BJ (cell line): ENCODE measurements at places on chromosomes 1 and 21.
A peak's percentile ranks its signal among the peaks of the same experiment; 100 is the strongest.

- no peak for DNase-seq
Observed at GRCh38 chr1:110645211-110645610, 29.5 kb downstream of the KCNA3 start.

DNA sequence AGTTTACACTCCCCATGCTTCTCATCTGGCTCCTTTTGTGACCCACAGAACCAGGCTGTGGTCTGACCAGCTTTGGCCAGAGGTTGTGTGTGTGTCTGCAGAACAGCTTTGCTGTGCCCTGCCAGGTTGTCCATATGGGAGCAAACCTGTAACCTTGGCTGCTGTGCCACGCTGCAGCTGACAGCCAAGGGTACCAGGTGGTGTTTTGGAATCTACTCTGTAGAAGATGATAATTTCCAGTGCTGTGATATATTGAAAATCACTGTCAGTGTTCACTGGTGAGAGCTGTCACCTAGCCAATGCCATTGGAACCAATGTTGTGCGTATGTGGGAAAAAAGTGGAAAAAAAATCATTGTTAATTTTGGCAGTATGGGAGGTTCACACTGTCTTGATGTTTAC, 18.2 kb downstream of the CENPF start:
- DNase-seq, result no peak

GRCh38 chr1:207748737-207749528, 2.9 kb upstream of the CD46 start:
- no peak for DNase-seq

DNA sequence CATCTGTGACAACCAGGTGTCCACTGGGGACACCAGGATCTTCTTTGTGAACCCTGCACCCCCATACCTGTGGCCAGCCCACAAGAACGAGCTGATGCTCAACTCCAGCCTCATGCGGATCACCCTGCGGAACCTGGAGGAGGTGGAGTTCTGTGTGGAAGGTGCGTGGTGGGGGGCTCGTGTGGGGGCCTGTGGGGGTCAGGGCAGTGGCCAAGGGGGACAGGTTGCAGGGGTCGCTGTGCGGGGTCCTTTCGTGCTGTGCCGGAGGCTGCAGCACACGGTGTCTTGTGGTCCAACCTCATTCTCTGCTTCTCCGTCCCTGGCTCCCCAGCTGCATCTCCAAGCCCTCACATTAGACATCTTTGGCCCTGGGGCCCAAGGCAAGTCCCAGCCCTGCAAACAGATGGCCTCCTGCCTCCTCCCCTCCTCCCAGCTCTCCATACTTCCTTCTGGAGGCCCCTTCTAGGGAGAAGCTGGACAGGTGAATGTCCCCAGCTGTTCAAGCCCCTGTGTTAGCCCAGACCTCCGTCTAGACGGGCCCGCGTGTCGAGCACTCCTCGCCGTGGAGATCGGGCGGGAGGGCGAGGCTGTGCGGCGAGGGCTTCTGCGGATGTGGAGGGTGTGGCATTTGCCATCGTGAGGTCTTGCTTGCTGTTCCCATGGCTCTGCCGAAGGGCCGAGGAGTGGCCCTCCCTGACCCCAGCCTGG, 2.5 kb downstream of the AGRN start:
- no peak for DNase-seq

DNA sequence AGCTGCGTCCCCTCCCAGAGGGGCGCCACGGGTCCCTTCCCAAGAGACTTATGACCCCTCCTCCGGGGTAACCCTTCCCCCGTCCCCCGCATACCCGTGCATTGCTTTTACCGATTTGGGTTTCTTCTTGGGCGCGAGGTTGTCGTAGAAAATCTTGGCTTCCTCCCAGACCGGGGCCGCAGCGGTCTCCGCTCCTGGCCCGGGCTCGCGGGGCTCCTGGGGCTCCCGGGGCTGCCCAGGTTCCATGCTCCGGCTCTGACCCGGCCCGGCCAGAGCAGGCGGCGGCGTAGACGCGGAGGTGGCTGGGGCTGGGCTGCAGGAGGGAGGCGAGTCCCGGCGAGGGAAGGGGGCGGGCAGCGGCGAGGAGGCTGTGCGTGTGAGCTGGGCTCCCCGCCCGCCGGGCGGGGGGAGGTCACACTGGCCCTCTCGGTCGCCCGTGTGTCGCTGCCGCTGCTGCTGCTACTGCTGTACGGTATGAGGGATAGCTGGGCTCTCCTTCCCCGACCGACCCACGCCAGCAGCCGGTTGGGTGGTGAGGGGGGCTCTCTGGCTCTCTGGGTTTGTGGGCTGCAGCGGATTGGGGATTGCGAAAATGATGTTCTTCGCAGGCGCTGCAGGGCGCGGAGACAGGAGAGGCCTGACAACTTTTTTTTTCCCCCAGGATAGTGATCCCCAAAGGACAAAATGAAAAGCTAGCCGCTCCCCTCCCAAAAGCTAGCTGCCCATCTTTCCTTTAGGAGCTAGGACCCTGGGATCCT, at the start of gene NT5C1A:
Gene NT5C1A, minus strand, starts transcription at position 315 of the 758 bp plus-strand sequence. Its CDS starts 69 bp downstream, at position 246.
- no peak for DNase-seq

- no peak for DNase-seq
Observed at GRCh38 chr1:110130113-110130591, 17.9 kb downstream of the UBL4B start.

DNA sequence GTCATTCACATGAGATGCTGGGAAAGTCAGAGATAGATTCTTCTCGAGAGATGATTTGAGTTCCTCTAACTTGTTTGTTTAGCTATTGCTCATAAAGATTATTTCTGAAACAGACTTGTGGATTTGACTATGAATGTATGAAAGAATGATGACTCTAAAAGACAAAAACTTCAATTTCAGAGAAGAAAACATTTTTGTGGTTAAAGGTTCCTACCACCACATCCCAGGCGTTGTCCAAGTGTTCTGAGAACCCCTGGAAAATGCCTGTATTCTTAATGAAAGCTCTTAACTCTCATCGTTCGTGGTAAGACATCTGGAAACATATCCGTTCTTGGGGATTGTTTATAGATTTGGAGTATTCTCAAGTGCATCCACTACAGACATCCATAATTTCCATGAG, 228.7 kb downstream of the BARHL2 start:
- DNase-seq, result peak; percentile 39

- DNase-seq, result no peak
Observed at GRCh38 chr1:4305526-4306301, 348.7 kb upstream of the AJAP1 start.

- DNase-seq, result no peak
Observed at GRCh38 chr1:210446479-210446878, 117.8 kb downstream of the HHAT start.

DNA sequence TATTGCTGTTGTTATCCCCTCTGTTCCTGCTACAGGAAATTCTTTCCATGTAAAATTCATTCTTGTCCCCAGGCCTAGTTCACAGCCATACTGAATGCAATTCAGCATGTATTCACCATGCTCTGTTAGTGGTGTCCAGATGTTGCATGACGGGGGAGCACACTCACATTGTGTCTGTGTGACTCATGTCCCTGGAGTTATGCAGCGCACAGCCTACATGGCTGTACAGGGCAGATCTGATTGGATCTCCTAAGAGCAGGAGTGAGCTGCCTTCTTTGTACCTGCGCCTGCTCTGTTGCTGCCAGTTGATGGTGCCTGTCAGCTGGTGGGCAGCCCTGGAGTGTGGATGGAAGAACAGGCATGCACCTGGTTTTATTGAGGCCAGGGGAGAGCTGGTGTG, 17.6 kb downstream of the HTR6 start:
- DNase-seq, result peak; percentile 59

DNA sequence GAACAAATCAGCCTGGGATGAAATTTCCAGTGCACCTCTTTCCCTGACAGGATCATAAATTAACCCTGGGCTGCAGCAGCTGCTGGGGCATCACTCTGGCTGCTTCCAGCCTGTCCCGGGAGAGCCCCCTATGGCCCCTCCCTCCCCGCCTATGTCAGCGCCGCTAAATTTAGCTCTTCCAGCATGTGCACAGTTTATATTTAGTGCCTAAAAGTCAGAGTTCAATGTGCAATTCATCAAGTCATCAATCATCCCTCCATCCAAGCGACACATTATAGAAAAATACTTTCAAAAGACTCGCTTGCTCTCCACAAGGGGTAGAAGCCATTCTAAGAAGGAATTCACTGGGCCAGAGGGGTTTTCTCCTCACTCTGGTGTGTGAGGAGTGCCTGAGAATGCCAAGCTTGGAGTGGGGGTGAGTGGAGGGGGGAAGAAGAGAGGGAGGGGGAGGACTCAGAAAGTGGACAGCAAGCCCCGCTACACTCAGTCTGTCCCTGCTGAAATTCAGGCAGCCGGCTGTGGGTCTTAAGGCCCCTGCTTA, 37.4 kb downstream of the XCL1 start:
- DNase-seq, result no peak

- DNase-seq, result no peak
Observed at GRCh38 chr1:83697961-83698360, 301.0 kb downstream of the TTLL7 start.

GRCh38 chr1:79004916-79005315, 1.6 kb downstream of the ADGRL4 start:
- no peak for DNase-seq

DNA sequence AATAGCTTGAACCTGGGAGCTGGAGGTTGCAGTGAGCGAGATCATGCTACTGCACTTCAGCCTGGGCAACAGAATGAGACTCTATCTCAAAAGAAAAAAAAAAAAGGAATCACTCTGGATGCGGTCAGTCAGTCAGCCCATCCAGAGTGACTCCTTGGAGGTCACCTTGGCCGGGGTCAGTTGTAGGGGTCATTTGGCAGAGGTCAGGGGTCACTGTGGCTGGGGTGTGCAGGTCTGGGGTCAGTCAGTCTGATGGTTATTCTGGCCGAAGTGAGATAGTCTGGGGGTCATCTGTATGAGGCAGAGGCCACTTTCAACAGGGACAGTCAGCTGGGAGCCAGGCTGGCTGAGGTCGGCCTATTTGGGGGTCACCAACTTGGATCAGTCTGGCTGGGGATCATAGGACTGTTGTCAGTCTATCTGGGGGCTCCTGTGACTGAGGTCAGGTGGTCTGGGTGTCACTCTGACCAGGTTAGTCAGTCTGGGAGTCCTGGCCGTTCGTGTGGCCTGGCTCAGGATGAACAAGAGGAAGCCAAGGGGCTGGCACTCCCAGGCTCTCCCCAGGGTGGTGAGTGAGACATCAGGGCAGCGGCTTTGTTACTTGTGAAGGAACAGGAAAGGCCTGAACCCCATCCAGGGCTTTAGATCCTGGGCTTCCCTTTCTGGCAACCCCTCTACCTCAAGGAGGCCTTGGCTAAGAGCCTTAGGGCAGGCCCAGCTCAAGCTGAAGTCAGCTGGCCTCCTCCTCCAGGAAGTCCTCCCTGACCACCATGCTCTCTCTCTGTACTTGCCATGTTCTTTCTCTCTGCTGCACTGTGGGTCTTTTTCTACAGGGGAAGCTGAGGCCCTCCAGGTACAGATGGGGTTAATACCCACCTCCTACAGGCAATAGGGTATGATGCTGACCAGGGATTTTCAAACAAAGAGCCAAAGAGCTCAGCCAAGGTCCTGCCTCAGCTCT, 15.1 kb downstream of the PTPRU start:
- no peak for DNase-seq

- no peak for DNase-seq
Observed at GRCh38 chr1:197750366-197750765, 24.9 kb downstream of the DENND1B start.

- DNase-seq, result no peak
Observed at GRCh38 chr1:223326776-223327175, 37.2 kb downstream of the SUSD4 start.

DNA sequence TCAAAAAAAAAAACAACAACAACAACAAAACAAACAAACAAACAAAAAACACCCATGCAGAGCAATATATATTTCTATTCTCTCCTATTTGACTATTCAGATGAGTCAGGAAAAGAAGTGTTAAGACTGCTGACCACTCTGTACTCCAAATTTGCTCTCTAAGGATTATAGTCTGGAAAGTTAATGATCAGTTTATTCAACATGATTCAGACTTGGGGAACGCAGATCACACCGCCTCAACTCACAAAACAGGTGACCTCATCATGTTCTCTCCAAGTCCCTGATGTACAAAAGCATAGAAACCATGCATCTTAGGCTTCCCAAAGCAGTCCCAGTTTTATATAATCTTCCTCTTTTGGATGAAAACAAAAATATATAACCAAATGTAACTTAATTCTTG, 51.9 kb upstream of the PRRC2C start:
- no peak for DNase-seq

GRCh38 chr1:32886004-32886827, at the start of gene HPCA:
Gene HPCA (plus strand): TSS chr1:32886491. CDS start chr1:32888899, 2,408 bp downstream.
- no peak for DNase-seq

DNA sequence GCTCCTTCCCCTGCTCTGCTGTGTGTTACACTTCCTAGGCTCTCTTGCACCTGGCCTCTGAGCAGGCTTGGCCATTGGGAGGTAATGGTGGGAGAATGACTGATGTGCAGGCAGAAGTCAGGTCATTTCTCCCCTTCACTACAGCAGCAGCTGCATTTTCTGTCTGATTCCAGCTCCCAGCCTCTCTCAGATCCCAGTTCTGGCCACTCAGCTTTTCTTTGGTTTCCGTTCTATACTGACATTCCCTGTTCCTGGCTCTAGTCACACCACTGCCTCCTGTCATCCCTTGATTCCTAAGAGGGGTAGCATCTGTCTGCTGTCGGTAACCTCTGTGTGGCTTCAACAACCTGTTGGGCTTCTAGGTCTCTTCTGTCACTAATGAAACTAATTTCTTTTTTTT, 127.7 kb upstream of the HOOK1 start:
- DNase-seq, result no peak

DNA sequence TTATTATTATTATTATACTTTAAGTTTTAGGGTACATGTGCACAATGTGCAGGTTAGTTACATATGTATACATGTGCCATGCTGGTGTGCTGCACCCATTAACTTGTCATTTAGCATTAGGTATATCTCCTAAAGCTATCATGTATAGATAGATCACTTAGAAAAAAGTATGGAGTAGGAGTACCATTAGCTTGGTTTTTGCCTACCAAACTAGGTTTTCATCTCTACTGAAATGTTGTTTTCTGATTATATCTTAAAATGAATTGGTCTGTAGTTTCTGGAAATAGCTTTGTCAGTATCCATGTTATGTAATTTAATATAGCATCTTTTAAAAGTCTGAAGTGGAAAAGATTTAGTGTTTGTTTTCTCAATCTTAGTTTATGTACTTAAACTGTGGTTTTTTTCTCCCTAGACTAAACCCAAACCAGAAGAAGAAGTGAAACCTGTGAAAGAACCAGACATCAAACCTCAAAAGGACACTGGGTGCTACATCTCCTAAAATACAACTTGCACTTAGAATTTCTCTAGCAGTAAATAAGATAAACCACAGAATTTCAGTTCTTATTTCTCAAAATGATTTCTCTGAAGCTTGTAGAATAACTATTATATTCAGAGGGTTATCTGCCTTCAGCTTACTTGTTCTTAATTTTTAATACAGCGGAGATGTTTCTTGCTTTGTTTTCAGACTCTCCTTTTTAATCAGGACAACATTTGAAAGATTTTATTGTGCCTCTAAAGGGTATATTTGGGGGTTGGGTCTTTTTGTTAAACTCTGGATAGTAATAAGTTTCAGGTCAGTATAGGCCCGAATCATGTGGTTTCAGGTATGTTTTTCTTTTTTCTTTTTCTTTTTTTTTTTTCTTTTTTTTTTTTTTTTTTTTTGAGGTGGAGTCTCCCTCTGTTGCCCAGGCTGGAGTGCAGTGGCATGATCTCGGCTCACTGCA, 4.5 kb upstream of the FAM177B start:
- no peak for DNase-seq

GRCh38 chr1:118767971-118768370, 220.2 kb downstream of the TBX15 start:
- DNase-seq, result no peak
